ENCODE measurements at places on chromosomes 2 and 18.

- no peak for DNase-seq
Measured at GRCh38 chr2:176133389-176133788, 3.9 kb downstream of the HOXD8 start.

GRCh38 chr2:207845202-207845864, 75.6 kb upstream of the FZD5 start:
- DNase-seq = no peak

- DNase-seq = no peak
Measured at GRCh38 chr2:209640358-209640757, 131.3 kb upstream of the UNC80 start.

DNA sequence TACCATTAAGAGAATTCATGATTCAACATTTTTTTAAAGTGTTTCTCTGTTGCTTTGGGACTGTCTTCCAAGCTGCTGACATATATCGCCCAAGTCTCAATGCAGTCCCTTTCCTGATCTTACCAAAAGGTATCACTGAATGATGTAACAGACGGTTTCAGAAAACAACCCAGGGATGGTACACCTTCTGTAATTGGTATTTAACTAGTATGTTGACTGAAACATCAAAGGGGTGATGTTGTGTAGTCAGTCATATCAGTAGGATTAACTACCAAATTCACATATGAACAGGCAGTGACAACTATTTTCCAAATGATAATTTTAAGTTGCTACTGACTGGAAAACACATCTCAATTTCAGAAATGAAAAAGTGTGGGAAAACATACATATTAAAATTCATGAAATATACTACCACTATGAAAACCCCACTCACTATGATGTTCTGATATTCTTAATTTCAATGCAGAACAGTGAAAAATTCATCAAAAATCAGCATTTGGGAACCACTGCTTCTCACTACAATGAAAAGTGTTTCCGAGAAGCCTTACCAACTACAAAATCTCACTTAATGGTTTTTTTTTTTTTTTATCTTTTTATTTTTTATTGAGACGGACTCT, 59.8 kb downstream of the MEMO1 start:
- no peak for DNase-seq

- DNase-seq = no peak
Measured at GRCh38 chr2:40388161-40388560, 63.7 kb downstream of the SLC8A1 start.

GRCh38 chr2:217419055-217419671, 559.3 kb upstream of the TNP1 start:
- no peak for DNase-seq
